Fibroblast of upper back skin (primary cell): ENCODE measurements at places on chromosomes 5 and 9.

GRCh38 chr5:144141585-144141984 lies 28.9 kb downstream of the YIPF5 start:
- DNase-seq: no peak

DNA sequence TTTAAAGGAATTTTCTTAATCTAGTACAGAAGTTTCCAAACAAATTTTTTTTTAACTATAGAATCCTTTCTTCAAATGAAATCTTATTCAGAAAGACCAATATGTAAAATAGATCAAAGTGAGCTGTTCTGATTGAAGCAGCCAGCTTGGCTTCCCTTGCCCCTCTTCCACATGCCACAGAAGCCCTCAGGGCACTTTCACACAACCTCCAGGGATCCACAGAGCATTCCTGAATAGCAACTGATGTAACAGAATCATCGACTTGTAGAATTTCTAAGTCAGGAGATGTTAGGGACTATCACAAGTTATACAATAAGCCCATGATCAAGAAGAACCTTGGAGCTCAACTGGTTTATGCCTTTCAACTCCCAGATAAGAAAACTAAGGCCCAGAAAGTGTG lies 427.8 kb upstream of the C9orf72 start:
- DNase-seq: no peak

GRCh38 chr5:96780626-96781025 lies 27.1 kb downstream of the ERAP1 start:
- peak; percentile 54 for DNase-seq

DNA sequence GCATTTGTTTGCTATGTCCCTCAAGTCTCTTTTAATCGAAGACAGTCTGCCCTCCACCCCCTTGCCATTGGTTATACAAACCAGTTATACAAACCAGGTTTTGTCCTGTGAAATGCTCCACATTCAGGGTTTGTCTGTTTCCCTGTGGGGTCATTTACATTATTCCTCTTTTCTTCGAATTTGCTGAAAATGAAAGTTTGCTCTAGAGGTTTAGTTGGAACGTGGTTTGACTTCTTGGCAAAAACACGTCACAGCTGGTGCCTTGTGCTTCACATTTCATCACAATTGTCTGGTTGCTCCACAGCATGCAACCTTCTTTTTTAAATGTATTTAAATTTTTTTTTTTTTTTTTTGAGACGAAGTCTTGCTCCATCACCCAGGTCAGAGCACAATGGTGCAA lies 4.2 kb upstream of the HAVCR2 start:
- DNase-seq: peak; percentile 8

- no peak for DNase-seq
Observed at GRCh38 chr5:78293851-78294247, 649 bp downstream of the AP3B1 start.

GRCh38 chr9:26723486-26723885 lies 169.1 kb downstream of the CAAP1 start:
- DNase-seq: no peak

DNA sequence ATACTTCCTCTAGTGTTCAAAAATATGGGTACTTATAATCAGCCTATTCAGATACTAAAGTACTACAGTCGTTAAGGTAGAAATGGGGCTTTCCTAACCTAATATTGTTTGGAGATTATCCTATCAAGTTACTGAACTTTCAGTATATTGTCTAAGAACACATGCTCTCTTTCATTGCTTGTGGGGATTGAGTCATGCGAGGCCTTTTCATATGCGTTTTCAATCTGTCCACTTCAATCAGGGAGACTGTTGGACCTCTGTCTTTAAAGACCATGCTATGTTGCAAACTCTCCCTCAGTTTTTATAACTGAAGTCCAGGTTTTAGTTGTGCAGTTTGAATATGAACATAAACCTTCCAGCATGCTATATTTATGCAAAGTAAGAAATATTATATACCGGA lies 15.0 kb downstream of the PRR16 start:
- peak; percentile 43 for DNase-seq

DNA sequence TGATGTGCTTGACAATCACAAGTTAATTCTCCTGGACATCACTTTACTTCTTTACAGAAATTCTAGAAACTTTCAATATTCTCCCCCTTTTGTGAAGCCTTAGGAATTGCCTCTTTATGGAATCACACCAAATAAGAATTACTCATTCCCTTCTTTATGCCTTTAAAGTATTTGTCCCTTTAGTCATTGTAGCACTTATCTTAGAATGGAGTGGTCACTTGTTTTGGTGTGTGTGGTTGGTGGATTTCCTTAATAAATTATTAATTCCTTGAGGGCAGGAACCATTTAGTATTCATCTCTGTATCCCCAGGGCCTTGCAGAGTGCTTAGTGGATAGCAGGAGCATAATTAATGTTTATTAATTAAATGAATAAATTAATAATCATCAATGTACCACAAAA lies 307.0 kb downstream of the ARRDC3 start:
- DNase-seq: no peak

GRCh38 chr9:129888293-129889121 lies 53.2 kb downstream of the USP20 start:
- DNase-seq: no peak

DNA sequence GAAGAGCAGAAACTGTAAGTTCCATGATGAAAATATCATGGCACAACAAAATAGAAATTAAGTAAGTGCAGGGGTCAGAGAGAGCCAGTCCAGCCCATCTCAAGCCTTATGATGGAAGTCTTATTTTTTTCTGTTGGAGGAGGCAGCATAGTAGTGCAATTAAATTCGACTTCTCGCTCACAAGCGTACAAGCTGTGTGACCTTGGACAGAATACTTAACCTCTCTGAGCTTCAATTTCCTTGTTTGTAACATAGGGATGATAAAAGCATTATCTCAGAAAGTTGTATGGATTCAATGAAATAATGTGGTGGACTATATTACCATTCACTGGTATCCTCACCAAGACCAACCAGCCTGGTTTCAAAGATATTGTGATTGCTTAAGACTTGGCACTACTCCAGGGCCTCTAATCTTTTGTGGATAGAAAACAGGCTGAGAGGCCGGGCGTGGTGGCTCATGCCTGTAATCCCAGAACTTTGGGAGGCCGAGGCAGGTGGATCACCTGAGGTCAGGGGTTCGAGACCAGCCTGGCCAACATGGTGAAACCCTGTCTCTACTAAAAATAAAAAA lies 26.8 kb upstream of the MVB12B start:
- no peak for DNase-seq

DNA sequence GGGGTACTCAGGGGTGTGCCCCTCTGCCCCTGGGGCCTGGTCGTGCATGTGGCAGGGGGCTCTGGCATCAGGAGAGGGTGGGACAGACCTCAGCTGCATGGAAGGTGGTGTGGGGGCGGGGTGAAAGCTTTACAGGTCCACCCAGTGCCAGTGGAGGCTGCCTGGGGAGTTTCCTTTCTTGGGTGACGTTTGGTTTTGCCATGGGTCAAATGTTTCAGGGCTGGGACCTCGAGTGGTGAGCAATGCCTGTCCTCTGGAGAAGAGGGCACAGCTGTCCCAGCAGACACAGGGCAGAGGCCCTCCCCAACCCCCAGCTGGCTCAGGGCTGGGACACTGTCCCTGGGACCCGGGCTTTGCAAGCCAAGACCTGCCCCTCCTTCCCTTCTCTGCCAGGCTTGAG lies 3.6 kb downstream of the RXRA start:
- DNase-seq: no peak

DNA sequence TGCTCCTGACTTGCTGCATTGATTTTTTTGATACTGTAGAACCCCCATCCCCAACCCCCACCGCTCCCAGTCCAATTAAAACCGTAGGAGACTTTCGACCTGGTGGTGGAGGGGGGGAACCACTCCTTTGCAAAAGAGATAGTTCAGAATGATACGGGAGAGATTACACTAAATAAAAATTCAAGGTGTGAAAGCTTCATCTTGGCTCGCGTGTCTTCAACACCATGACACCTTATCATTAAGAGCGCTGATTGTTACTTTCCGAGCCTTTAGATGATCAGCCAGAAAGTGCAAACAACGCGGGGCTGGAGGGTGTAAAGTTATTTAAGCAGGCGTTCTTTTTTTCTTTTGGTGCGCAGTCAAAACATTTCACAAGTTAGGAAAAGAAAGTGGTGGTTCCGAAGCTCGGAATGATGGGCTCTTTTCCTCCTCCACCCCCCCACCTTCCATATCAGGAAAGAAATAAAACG lies 1.3 kb upstream of the ZNF462 start:
- DNase-seq: no peak

DNA sequence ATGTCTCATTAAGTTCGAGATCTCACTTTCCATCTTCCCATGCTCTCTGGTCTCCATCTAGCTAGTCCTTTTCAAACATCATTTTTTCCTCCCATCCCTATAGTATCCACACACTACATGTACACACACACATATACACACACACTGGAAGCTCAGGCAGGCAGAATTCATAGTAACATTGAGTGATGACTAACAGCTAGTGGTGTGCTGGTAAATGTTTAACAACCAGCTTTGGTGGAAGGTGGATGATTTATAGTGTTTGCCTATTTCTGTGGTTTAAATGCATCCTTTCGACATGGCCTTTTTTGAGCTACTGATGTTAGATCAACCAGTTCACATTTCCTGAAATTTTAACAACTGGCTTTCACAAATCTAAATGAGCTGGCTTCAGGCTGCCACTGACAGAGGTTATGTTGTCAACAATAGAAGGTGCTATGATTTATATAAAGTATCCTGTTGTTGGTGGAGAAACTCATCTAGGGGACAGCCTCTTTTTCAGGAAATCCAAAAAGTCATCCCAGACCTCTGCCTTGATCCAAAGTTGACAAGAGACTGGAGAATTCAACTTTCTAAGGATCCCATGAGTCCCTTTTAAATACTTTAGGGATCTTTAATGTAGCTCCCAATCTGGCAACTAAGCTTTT lies 117.8 kb downstream of the CCDC192 start:
- peak; percentile 93 for DNase-seq

- DNase-seq: peak; percentile 65
Observed at GRCh38 chr5:180831139-180832093, 28.8 kb upstream of the MGAT1 start.

DNA sequence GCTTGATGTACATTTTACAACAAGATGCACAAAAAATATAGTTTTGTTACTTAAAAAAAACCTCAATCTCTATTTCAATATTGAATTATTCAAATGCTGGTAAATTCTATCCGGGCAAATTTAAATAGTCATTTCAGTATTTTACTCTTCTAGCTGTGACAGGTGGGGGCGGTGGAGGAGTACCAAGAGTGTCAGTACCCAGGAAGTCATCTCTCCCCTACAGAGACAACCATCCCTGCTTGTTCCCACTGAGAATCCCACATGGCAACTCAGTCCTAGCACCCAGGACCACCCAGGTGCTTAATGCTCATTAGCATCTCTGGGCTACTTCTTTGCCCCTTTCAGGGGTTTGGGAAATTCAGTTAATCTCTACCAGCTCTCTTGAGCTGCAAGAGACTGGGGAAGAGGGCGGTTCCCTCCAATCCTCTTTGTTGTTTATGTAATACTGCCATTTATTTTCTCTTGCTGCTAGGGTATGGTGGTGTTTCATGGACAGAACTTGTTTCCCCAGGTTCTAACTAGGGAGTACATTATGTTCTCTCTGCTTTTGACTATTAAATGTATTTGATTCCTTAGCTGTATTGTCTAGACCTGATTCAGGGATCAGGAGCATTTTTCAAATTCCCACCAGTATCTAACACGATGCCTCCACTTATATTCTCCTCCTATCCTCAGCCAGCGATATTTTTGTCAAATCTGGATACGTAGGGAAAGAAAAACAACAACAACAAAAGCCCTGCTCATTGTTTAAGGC lies 122.5 kb downstream of the CDH18 start:
- DNase-seq: no peak

- DNase-seq: peak; percentile 86
Observed at GRCh38 chr5:78600687-78601414, 47.7 kb downstream of the LHFPL2 start.

DNA sequence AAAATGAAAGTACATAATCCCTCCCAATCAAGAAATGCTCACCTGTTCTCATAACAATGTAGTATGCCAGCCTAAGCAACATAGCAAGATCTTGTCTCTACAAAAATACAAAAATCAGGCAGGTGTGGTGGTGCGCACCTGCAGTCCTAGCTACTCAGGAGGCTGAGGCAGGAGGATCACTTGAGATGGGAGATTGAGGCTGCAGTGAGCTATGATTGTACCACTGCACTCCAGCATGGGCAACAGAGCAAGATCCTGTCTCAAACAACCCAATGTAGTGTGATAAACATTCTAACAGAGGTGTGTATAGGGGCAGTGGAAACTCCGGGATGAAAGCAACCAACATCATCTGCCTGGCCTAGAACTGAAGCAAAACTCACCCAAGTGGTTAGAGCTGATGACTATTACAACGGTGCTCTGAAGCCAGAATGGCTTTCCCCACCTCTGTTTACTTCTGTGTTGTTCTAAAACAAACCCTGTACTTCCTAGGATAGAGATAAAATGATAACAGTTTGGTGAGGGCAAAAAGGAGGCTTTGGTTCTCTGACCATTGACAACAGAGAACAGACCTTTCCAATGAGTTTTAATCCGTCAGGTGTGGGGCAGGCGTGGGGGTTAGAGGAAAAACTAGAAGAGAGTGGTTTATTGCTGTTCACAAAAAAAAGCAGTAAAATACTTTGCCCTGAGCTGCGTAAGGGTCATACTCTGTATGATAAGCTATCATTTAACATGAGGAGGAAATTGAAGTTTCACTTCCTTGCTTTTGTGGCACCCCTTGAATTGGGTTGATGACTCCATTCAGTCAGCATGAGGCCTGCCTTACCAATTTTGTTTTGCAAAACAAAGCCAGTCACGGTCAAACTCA lies 18.9 kb downstream of the WNT8A start:
- no peak for DNase-seq

DNA sequence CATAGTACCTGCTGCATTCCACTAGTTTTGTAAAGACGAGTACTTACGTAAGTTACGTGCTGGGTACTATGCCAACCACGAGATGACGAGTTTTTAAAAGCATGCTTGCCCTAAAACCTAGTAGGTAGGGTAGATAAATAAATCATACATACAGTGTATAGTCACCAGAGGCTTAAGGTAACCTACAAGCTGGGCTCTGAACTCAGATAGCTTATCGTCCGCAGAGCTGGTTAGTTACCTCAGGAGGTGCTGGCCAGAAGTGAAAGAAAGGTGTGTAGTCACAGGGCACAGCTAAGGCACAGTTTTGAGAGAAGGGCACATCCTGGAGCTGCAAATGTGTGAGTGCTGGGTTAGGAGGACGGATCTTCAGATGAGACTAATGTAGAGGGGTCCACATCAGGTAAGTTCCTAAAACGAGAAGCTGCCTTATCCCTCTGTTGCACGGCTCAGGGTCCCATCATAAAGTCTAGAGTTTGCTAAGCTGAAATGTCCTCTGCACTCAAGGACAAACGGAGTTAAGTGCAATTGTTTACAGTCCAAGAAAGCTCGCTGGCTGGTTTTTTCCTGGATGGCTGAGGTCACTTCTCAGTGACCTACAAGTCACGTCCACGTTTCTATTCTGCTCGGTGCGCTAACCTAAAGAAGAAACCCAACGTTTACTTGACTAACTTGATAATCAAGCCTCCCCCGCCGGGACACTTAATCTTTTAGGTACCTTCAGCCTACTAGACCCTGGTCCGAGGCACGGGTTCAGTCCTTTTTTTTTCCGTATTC lies 1.1 kb upstream of the SNX24 start:
- no peak for DNase-seq

DNA sequence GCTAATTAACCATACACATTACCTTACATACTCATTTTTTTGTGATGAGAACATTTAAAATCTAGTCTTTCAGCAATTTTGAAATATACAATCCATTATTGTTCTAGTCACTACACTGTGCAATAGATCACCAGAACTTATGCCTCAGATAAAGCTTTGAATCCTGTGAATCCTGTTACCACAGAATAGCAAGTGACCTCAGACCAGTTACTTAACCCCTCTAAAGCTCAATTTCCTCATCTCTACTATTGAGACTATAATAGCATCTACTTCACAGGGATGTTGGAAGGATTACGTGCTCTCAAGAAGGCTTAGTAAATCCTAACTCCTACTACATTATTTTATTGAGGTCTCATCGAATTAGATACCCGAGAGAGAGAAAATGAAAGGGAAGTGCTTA lies 60.2 kb upstream of the PIP5K1B start:
- no peak for DNase-seq
